ENCODE measurements at places on chromosomes 13 and 19.

GRCh38 chr13:98147521-98147920, 4.6 kb downstream of the FARP1 start:
- DNase-seq, result no peak

DNA sequence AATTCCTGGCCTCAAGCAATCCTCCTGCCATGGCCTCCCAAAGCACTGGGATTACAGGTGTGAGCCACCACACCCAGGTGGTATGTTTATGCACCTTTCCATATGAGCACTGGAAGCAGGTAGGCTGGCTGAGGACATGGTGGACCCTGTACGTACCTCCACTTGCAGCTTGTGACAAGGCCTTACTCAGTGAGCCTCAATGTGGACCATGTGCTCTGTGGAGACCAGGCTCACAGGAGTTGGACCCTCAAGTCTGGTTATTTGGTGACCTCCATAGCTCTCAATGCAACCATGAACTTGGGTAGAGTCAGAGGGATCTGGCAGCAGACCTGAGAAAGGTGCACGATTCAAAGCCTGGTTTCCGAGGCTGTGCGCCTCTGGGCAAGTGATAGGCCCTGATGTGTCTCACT, 5.5 kb downstream of the ACP4 start:
- no peak for DNase-seq

DNA sequence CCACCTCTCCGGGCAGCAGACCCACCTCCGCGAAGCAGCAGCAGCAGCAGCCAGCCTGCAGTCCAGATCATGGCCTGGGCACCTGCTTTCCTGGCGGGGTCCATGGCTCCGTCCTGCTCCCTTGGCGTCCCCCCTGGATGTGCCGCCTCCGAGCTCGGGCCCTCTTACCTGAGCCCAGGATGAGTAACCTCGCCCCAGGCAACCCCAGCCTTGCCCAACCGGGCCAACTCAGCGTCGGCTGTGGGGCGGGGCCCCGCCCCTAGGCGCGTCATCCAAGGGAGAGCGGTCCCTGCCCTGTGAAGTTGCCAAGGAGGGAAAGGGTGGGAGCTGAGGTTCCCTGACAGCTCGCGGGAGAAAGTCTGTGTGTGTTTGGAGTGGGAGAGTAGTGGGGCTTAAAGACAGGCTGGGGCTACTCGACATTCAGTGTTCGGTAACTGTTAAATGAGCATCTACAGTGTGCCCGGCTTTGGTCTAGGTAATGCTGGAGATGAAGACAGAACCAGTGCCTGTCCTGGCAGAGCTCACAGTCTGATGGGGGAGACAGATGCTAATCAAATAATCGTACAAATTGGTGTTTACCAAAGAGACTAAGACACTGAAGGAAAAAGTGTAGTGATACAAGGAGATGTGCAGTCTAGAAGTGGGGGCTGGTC, at the start of gene LYPD3:
LYPD3 (minus strand) TSS at position 141 of the 653 bp plus-strand sequence; CDS start at position 104, 37 bp downstream.
- DNase-seq, result no peak

DNA sequence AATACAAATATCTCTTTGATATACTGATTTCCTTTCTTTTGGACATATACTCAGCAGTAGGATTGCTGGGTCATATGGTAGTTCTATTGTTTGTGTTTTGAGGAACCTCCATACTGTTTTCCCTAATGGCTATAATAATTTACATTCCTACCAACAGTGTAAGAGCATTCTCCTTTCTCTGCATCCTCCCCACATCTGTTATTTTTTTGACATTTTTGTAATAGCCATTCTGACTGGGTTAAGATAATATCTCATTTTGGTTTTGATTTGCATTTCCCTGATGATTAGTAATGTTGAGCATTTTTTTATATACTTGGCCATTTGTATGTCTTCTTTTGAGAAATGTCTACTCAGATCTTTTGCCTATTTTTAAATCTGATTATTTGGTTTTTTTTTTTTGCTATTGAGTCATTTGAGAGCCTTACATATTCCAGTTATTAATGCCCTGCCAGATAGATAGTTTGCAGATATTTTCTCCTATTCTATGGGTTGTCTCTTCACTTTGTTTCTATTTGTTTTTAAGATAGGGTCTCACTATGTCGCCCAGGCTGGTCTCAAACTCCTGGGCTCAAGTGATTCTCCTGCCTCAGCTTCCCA, 95.7 kb downstream of the FNDC3A start:
- no peak for DNase-seq

- peak; percentile 32 for DNase-seq
Observed at GRCh38 chr19:55062735-55063491, at the start of gene RDH13. RDH13 (minus strand) TSS chr19:55063148; CDS start chr19:55063032, 116 bp downstream.

GRCh38 chr13:45943120-45943519, 91.6 kb upstream of the SIAH3 start:
- DNase-seq, result no peak

DNA sequence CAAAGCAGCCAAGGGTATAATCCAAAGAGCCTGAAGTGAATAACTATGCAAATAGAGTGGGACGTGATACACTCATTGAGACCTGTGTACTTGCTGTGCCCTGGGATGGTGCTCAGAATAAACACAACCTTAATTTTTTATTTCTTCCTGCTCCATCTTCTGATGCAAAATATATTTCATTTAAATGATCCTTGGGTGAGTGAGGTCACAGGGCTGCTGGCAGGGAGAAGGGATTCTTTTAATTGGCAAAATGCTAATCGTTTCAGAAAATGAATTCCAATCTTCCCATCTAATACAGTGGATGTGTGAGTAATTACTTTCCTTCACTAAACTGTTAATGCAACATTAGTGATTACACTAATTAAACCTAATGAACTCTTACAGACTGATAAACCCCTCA, 63.5 kb downstream of the SIAH3 start:
- no peak for DNase-seq

DNA sequence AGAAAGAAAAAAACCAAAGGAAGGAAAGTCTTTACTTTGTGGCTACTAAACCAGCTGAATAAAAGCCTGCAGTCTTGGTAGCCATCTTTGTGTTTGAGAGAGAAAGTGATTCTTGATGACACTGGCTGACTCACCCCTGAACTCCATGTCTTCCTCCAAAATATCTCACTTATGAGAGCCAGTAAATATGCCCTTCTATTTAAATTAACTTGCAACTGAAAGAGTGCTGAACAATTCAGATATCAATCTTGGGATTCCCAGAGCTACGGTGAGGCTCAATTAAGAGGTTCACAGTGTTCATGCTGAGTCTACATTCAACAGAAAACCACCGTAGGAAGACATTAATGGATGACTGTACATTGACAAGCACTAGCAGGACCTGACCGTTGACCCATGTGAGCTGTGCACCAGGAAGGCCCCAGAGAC, 57.9 kb downstream of the KCTD12 start:
- DNase-seq, result no peak

- DNase-seq, result no peak
Observed at GRCh38 chr19:58328999-58329398, 2.2 kb downstream of the ZSCAN22 start.

DNA sequence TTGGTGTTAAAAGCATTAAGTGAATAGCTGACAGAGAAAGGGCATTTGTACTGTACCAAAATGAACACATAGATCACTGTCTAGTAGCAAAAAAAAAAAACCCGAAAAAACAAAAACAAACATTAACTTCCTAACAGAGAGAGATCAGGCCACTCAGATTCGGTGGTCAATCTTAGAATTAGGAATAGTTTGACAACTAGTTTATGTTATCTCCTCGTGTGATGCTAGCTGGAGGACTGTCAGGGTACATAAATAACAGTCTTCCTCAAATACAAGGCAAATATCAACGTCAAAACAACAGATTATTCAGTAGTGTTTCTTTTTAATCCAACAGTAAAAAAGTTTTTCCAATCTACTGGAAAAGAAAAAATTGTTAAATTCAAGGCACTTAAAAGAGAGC, 1.7 kb downstream of the ZMYM5 start:
- no peak for DNase-seq

GRCh38 chr19:13098277-13099072, 4.2 kb downstream of the LYL1 start:
- no peak for DNase-seq

GRCh38 chr13:50779443-50780200, 63.9 kb downstream of the DLEU7 start:
- DNase-seq, result no peak

- no peak for DNase-seq
Observed at GRCh38 chr13:35484384-35484783, 7.9 kb upstream of the MAB21L1 start.

Data from NCI-H510A (cell line).